ENCODE measurements at places on chromosomes 1 and 21.

DNA sequence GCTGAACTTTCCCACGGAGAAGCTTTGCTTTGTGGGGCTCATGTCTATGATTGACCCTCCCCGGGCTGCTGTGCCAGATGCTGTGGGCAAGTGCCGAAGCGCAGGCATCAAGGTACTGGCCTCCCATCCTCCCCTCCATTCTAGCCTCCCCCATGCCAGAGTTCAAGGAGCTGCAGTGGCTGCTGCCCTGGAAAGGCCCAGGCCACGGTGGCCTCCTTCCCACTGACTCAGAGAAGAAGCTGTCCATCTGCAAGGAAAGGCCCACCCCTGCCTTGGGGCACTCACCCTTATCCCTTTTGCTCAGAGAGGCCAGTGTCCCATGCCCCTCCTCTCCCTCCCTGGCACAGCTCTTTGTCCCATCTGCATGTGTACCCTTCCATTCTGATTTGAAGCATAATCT lies 14.9 kb downstream of the ATP1A2 start:
- no peak for DNase-seq

DNA sequence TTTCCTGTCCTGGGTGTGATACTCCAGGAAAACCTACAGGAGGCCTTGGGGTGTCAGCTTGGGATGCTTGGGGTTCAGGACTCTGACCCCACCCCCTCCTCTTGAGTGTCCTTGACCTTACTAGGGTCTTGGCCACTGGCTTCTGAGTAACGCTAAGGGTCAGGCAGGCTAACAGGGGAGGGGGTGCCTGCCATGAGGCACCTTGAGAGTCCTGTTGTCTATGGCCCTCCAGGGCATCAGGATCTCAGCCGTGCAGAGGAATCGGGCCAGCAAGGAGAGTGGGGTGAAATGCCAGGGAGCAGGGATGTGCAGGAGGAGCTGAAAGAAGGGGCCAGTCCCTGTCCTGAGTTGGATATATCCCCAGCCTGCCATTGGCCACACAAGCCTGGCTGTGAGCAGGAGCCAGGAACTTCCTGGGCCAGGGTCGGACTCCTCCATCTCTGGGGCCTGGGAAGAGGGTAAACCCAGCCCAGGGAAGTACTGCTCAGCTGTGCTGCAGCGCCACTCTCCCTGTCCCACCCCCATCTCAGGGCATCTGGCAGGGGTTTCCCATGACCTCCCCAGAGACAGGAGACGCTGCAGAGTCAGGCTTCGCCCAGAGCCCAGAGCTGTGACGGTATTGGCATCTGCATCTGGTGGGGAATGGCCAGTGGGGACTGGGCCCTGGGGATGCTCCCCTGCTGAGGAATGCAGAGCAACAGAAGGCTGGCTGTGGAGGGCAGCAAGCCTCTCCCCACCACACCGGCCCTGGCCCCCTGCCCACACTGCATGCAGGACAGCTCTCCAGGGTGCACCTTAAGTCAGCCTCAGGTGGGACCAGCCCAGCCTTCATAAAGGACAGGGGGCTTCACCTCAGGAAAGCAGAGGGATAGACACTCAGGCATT lies 6.3 kb downstream of the KIF21B start:
- no peak for DNase-seq

GRCh38 chr1:82168482-82168881 lies 367.7 kb downstream of the ADGRL2 start:
- no peak for DNase-seq

DNA sequence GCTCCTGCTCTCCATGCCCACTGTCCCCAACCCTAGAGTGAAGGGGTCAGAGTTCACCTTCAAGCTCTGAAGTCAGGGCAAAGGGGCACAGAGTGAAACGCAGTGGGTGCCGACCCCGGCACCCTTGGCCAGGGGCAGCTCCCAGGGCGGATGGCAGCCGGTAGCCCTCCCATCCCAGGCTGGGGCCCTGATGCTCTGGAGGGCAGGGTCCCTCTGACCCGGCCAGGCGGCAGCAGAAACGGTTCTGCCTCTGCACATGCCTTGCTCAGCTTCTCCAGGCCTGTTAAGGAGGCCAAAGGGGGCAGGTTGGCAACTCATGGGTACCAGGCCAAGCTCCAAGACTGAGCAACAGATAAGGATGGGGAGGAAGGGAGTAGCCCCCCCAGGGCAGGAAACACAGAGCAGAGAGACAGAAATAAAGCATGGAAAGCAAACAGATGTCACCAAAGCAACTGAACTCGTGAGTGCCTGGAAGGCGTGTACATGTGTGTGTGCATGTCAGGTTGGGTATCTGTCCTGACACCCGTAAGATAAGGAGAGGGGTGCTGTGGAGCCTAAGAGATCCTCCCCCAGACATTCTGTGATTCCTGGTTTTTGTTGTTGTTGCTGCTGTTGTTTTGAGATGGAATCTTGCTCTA lies 112.3 kb upstream of the IFFO2 start:
- peak; percentile 26 for DNase-seq

DNA sequence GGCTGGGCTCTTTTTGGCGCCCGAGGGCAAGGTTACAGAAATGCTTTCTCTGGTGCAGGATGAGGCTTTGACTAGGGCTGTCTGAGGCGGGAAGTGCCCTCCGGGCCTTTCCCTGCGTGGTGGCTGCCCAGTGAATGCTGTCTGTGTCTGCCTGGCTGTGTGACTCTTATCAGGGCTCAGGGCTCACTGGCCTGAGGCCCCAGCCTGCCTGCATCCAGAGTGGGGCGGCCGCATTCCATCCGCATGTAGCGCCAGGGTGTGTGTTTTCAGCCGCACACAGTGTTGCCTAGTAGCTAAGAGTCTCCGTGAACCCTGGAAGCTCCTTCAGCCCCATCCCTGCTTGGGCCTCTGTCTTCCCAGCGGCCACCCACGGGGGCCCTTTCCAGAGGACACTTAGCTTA lies 59.1 kb downstream of the FAAP20 start:
- DNase-seq, result no peak

DNA sequence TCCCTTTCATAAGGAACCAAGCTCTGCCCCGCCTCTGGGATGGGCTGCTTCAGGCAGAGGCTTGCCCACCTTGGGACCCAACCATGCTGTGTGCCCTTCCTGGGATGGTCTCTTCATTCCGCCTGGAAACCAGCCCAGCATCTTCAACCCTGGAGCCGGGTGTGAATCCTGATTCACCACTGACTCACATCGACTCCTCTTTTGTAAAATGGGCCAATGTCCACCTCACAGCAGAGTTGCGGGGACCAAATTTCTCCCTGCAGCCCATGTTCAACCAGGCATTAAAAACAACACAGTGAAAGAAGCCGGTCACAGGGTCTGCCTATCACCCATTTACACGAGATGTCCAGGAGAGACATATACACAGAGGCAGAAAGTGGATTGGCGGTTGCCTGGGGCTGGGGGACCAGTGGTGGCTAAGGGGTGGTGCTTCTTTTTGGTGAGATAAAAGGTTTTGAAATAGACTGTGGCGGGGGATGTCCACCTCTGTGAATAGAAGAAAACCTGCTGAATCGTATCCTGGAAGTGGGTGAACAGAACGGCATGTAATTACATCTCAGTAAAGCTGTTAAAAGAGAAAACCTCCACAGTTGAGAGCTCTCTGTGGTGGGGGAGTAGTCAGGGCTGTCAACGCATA lies 6.9 kb upstream of the GPR153 start:
- no peak for DNase-seq

- no peak for DNase-seq
Observed at GRCh38 chr1:180932378-180932777, 19.7 kb downstream of the KIAA1614 start.

DNA sequence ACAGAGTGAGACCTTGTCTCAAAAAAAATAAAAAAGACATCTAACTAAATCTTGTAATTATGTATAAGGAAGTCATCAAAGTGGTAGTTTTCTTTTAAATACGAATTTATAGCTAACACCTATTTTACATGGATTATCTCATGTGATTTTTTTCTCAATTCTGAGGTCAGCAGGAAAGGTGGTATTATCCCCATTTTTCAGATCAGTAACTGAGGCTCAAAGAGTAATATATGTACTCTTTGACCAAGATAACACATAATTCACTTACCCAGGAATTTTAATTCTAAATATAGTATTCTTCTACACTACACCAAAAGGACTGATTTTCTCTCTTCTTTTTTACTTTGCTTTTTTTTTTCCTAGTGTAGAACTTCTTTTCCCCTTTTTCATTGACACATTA lies 9.1 kb downstream of the IFT25 start:
- no peak for DNase-seq

DNA sequence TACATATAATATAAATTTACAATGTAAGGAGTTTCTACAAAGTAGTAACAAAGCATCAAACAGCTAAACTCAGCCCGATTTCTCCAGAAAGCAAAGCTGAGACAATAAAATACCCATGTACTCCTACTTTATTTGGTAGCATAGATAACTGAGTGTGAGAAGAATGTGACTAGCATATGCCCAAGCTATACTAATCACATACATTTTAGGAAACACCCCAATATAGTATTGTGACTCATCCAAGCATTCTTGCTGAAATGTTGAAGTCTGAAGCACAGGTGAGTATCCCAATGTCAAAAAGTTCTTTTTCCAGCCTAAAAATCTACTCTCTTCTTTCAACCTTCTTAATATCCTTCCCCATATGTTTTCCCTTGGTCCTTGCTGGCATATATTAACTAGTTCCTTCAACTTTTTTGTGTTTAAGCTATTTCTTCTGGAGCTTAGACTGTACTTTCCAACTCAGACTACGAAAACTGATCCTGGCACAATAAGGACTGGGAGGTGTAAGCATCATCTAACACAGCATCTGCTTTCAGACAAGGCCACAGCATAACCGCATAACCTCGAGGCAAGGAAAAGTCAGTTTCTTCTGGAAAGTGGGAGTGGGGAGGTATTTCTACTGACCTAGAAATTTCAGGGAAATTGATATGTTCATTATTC lies 163.0 kb upstream of the RNPC3 start:
- DNase-seq, result no peak
